Stimulated activated CD8-positive, alpha-beta memory T cell treated with anti-CD3 and anti-CD28 coated beads, Interleukin-15, amount 100 ng/mL, for 24 hours (primary cell): ENCODE measurements at places on chromosomes 4 and X.

GRCh38 chrX:67555578-67556203, 11.9 kb downstream of the AR start:
- DNase-seq, result no peak

DNA sequence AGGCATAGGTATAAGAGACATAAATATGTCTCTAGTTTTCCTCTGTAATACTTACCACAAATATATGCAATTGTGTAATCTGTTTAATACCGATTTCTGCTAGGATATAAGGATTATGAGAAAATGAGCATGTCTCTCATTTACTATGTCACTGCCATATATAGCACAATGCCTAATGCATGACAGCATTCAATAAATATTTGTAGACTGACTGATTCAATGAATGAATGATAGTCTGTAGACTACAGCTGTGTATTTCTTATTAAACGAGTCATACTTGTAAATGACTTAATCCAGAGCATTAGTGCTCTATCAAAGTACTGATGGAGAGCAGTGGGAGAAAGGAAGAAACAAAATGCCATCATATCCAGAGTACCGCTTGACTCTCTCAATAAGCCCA, 175.6 kb downstream of the PPP3CA start:
- DNase-seq, result no peak

GRCh38 chr4:54913751-54914526, 211.5 kb downstream of the KDR start:
- no peak for DNase-seq

- DNase-seq, result peak; percentile 29
Measured at GRCh38 chr4:1249731-1250526, 999 bp upstream of the CTBP1 start.

- DNase-seq, result no peak
Measured at GRCh38 chrX:132900633-132901293, 57.7 kb downstream of the HS6ST2 start.

GRCh38 chrX:24890677-24891076, 125.1 kb downstream of the ARX start:
- no peak for DNase-seq

- no peak for DNase-seq
Measured at GRCh38 chr4:105990933-105991332, 95.7 kb downstream of the NPNT start.

DNA sequence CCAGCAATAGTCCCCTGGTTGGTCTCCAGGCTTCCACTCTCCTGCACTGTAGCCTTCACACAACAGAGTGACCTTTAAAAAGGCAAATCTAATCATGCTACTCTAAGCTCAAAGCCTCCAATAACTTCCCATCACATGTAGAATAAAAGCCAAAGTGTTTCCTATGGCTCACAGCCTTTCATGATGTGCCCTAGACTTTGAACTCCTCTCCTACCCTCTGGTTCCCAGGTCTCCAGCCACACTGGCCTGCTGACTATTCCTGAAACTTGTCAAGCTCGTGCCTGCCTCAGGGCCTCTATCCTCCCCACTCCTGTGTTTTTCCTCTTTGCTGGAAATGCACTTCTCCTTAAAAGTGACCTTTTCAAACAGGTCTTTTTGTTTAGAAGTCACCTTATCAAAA, 3.1 kb downstream of the MANBA start:
- DNase-seq, result no peak

DNA sequence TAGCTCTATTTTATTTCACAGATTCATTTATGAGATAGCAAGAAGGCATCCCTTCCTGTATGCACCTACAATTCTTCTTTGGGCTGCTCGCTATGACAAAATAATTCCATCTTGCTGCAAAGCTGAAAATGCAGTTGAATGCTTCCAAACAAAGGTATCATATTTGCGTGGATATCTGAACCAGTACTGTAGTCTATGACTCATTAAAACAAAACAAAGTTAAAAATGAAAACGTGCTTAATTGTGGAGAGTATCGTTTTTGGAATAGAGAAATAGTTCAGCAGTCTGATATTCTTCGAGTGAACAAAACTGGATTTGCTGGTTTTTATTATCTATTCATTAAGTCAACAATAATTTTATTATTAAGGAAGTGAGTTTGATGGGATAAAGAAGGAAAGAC, 6.3 kb downstream of the AFP start:
- no peak for DNase-seq

DNA sequence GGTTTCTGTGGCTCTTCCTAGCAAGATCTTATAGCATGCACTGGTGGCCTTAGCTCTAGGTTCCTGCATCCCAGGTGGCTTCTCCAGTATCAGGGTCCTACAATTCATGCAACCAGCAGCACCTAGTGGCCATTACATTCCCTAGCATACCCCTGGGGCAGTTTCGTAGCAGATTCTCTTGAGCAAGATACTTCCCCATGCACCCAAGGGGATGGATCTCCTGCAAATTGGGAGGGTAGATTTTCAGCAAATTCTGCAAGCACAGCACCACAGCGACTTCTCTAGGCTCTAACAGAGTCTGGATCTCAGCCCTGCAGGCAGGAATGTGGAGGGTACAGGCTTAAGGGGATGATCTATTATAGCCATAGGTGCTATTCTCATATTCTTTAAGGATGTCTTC, 13.1 kb upstream of the SLC9B1 start:
- DNase-seq, result no peak

DNA sequence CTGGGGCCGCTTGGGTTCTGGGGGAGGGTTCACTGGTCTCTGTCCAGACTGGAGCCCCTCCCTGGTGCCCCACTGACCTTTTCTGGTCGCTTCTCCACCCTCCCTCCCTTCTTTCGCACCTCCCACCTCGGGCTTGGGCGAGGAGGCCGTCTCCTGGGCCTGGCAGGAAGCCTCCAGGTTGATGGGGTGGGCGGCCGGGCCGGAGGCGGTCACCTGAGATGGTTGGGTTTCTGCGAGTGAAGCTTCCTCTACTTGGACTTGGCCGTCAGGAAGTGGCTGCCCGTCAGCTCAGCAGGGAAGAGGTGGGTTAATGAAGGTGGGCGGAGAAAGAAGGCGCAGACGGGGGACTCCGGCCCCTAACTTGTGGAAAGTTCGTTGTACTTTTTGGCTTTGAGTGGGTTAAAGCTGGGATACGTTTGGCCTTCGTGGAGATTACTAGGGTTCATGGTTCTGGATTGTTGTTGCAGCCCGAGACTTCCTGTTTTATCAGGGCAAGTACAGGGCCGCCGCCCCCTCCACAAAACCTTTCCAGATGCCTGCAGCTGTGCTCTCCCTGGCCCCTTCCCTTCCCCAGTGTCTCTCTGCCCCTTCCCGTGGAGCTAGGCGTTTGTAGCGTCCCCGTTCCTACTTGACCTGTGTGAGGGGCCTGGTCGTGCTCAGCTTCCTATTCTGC, 1.2 kb downstream of the AKAP17A start:
- DNase-seq, result no peak

DNA sequence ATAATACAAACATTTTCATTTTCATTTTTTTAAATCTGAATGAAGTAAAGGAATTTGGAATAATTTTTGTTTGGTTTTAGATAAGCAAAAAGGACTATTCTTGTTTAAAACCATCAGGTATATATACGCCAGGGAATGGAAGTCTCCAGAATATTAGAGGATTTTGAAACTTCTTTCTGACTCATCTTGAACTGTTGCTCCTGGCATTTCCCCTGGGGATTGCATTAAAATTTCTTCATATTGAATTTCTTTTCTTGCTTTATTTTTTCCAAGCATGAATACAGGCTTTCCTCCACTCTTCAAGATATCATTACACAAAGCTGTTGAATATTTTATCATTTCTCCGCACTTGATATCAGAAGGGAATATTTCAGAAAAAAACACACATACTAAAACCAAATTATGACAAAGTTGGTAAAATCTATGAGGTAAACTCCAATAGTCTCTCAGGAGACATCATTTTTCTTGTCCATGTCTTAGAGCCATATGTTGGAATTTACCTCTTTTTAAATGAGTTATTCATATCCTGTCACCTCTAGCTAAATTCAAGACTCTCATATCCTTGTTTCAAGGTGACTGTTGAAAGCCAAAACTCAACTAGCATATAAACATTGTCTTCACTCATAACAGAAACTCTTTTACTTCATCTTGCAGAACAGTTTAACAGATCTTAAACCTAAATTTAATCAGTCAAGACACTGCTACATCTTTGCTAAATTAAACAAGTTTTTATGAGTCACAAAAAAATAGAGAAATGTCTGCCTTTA, 20.7 kb upstream of the CSN1S1 start:
- DNase-seq, result no peak

DNA sequence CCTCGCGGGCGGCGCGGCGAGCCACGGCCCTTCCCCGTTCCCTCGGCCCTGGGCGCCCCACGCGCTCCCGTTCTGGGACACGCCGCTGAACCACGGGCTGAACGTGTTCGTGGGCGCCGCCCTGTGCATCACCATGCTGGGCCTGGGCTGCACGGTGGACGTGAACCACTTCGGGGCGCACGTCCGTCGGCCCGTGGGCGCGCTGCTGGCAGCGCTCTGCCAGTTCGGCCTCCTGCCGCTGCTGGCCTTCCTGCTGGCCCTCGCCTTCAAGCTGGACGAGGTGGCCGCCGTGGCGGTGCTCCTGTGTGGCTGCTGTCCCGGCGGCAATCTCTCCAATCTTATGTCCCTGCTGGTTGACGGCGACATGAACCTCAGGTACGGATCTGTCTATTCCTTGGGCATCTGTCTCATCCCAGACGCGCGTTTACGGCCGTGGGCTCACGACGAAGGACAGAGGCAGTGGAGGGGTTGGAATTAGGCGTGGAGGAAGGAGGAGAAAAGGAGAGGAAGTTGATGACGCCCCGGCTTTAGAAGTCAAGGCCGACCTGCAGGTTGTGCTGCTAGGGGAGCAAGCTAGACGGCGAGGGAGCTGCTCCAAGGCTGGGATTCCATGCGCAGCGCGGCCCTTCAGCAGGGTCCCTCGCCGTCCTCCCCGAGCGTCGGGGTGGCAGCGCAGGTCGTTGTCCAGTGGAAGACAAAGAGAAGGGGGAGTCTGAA, 792 bp downstream of the SLC10A4 start:
- DNase-seq, result no peak

GRCh38 chr4:107278791-107279483, 242.8 kb upstream of the DKK2 start:
- no peak for DNase-seq

- no peak for DNase-seq
Measured at GRCh38 chrX:39469126-39469525, 628.6 kb downstream of the BCOR start.

GRCh38 chr4:56655627-56656345, 25.3 kb downstream of the HOPX start:
- peak; percentile 6 for DNase-seq

GRCh38 chr4:13656569-13657405, 29.3 kb upstream of the BOD1L1 start:
- DNase-seq, result peak; percentile 47
